MCF 10A (cell line): ENCODE measurements at places on chromosomes 13 and 19.
A peak's percentile ranks its signal among the peaks of the same experiment; 100 is the strongest.

GRCh38 chr19:5038631-5039271, 69.8 kb downstream of the KDM4B start:
- H3K27ac ChIP-seq = peak overlapping the region; percentile 49
- peaks cover 6% of the 10 kb centered on the region for H3K4me1 ChIP-seq
- DNase-seq = no peak
- H3K36me3 ChIP-seq = peaks cover 50% of the 10 kb centered on the region
- no peaks in the 10 kb centered on the region for H3K27me3 ChIP-seq

- no peak overlapping the region for H3K4me3 ChIP-seq
- peak; percentile 48 for DNase-seq
- no peaks in the 10 kb centered on the region for H3K36me3 ChIP-seq
- no peaks in the 10 kb centered on the region for H3K27me3 ChIP-seq
- H3K27ac ChIP-seq = no peak overlapping the region
These were observed 175.9 kb downstream of the IRS2 start for GRCh38 chr13:109610517-109610916.

DNA sequence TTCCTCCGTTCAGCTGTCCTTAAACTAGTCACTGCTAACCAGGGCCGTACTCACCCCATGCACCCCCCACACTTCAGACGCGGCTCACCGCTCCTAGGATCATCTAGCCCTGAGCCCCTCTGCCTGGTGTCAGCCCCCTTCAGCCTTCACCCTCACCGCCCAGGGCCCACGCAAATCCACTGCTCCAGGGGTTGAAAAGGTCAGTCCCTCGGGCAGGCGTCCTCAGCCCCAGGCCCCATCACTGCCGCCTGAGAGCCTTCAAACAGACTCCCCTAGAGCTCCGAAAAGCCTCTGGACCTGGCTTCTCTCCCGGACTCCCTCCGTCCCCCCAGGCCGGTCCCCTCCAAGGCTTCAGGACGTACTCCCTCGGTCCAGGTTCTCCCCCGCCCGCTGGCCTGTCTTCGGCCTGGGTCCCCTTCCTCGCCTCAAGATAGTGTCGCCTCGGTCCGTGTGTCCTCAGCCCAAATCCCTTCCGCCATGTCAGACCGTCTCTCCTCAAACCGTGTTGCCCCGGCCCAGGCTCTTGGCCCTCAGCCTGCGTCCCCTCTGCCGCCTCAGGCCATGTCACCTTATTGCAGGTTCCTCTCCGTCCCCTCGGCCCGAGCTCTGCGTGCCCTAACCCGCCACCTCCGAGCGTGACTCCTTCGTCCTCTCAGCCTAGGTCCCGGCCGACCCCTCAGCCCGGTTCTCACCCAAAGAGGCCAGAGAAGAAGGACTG, 553 bp downstream of the NAPA start:
- peak overlapping the region; percentile 99 for H3K4me3 ChIP-seq
- peaks cover 7% of the 10 kb centered on the region for H3K36me3 ChIP-seq
- H3K4me1 ChIP-seq = peaks cover 47% of the 10 kb centered on the region
- H3K27ac ChIP-seq = peak overlapping the region; percentile 100
- H3K27me3 ChIP-seq = no peaks in the 10 kb centered on the region

DNA sequence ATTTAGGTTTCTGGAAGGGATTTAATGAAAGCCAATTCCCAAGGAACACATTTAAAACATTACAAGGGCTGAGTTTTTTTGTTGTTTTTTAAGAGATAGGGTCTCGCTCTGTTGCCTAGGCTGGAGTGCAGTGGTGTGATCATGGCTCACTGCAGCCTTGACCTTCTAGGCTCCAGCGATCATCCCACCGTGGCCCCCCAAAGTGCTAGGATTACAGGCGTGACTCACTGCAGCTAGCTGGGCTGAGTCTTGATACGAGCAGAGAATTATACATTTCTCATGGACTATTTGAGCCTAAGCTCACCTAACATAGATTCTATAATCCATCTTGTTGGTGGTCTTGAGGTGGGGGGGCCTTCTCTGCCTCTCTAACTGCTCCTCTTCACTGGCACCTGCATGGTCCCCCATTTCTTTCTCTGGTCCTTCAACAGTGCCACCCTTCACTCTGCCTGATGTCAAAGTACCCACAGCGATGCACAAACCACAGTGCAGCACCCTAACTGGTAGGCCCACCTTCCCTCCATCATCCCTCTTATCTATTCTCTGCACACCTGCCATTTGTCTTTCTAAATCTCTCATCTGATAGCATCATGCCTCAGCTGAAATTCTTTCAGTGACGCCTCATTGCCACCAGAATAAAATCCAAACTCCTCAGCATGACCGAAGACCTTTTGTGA, 37.4 kb downstream of the DOCK9 start:
- H3K27me3 ChIP-seq = no peaks in the 10 kb centered on the region
- H3K4me3 ChIP-seq = no peak overlapping the region
- DNase-seq = no peak
- peaks cover 6% of the 10 kb centered on the region for H3K36me3 ChIP-seq

DNA sequence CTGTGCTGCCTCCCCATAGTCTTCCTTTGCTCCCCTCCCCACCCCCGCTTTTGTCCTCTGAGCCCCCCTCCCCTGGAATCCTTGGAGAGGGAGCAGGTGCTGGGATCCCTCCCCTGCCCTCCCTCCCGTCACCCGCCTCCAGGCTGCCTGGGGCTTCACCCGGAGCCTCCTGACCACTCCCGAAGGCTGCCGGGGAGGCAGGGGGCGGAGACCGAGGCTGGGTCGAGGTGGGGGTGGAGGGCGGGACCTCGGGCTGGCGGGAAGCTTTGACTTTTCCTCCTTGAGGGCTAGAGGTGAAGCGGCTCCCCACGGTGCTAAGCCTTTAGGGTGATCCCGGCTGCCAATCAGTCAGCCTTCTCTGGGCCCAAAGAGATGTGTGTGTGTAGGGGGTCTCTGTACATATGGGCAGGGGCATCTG, 1.5 kb downstream of the KMT5C start:
- H3K36me3 ChIP-seq = peaks cover 43% of the 10 kb centered on the region
- peak overlapping the region; percentile 100 for H3K27ac ChIP-seq
- peaks cover 38% of the 10 kb centered on the region for H3K4me1 ChIP-seq
- peak overlapping the region; percentile 80 for H3K4me3 ChIP-seq

DNA sequence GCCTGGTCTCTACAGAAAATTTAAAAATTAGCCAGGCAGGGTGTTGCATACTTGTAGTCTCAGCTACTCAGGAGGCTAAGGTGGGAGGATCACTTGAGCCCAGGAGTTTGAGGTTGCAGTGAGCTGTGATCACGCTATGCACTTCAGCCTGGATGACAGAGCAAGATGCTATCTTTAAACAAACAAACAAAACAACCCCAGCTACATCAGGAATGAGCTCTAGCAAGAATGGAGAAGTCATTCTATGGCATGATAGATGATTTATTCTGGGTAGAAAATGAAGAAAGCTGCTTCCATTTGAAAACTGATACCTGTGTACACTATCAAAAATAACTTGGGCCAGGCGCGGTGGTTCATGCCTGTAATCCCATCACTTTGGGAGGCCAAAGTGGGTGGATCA, 15.8 kb upstream of the SHISA2 start:
- no peak for DNase-seq
- H3K4me1 ChIP-seq = peaks cover 6% of the 10 kb centered on the region
- no peaks in the 10 kb centered on the region for H3K27me3 ChIP-seq
- no peak overlapping the region for H3K4me3 ChIP-seq
- H3K27ac ChIP-seq = no peak overlapping the region
- H3K36me3 ChIP-seq = no peaks in the 10 kb centered on the region

DNA sequence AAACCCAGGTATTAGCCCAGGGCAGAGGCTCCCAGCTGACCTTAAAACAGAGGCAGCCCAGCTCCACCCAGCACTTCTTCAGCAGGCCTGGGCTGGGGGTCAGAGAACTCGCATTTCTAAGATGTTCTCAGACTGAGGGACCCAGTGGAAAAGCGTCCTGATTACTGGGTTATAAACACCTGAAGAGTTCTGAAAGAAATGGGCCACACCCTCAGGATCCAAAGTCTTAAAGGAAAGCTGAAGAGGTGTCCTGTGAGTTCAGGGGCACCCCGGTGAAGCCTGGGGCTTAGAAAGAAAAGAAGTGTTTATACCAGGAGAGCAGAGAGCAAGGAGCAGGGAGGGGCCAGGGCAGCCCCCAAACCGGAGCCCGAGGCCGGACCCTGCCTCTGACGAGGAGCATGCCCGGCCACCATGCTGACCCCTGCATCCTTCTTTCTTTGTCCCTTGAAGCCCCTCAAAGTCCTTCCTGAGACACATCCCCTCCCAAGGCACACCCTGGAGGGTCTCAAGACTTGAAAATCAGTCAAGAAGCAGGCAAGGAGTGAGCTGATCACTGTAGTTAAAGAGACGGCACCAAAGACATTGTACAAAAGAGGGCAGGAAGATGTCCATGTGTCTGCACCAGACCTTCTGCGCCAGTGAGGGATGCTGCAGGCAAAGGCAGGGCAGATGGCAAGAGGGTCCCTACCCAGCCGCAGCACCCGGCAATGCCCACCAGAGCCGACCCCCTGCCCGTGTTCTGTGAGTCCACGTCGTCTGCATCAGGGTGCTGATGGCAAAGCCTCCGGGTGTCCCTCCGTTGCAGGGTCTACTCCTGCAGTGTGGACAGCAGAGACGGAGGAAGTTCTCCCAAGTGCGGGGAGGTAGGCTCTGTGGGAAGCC, 10.6 kb upstream of the RAB20 start:
- no peak overlapping the region for H3K4me3 ChIP-seq
- peaks cover 3% of the 10 kb centered on the region for H3K36me3 ChIP-seq
- DNase-seq = no peak
- no peaks in the 10 kb centered on the region for H3K4me1 ChIP-seq
- H3K27ac ChIP-seq = no peak overlapping the region
